ENCODE measurements at places on chromosomes 5 and 9. TPM values are rescaled to one million over a fixed set of nuclear protein-coding genes. Genes with fewer than 3 reads are reported as not detected.

DNA sequence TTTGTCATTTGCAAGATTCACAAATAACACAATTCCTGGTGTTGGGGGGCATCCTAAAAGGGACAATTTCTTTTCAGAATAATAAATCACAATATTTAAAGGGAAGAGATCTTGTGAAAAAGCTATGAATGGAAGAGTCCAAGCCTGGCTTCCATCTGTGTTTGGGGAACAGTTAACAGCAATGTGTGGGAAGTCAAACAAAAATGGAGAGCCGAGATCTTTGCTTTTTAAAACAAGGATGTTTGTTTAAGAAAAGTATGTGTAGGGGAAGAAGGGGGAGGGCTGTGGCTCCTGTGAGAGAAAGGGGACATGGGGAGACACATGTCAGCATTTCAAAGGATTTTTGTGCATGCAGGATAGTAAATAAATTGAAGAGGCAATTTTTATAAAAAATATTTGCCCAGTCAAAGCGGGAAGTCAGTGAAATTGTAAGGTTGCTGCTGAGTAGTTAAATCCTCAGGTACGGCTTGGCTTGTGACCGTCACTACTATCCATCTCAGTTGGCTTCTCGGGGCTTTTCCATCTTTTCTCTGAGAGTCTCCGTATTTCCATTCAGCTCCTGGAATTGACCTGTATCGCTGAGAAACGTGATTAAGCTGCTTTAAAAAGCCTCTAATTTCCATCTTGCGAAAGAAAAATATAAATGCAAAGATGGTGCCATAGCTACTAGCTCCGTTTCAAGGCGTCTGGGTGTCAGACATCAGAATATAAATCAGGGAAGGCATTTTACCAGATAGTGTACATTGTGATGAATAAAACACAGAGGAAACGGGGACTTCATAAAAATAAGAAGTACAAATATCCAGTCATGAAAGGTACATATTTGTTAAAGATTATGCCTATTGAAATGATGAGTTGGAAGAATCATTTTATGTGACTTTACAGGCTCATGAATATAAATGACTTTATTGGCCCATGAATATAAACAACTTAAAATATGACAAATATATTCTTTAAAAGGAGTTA lies 52.9 kb upstream of the VCAN start:
- DNase-seq: no peak

DNA sequence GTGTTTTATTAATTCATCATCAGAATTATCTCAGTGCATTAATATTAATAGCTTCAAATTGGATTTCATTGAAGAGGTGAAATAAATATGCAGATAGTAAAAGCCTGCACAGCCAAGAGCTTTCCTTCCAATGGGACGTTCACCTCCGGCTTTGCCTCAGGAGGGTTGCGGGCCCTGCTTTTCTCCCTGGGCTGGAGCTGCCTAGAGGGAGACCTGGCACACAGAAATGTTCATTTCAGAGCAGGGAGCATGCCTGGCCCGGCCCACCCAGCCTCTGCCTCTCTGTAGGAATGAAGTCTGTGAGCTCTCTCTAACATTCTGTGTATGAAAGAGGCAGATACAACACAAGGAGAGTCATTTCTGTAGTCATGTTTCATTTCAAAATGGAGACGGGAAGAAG lies 100.4 kb upstream of the IRX2 start:
- no peak for DNase-seq

- DNase-seq: no peak
Measured at GRCh38 chr9:109908459-109909390, 128.7 kb downstream of the PALM2AKAP2 start.

DNA sequence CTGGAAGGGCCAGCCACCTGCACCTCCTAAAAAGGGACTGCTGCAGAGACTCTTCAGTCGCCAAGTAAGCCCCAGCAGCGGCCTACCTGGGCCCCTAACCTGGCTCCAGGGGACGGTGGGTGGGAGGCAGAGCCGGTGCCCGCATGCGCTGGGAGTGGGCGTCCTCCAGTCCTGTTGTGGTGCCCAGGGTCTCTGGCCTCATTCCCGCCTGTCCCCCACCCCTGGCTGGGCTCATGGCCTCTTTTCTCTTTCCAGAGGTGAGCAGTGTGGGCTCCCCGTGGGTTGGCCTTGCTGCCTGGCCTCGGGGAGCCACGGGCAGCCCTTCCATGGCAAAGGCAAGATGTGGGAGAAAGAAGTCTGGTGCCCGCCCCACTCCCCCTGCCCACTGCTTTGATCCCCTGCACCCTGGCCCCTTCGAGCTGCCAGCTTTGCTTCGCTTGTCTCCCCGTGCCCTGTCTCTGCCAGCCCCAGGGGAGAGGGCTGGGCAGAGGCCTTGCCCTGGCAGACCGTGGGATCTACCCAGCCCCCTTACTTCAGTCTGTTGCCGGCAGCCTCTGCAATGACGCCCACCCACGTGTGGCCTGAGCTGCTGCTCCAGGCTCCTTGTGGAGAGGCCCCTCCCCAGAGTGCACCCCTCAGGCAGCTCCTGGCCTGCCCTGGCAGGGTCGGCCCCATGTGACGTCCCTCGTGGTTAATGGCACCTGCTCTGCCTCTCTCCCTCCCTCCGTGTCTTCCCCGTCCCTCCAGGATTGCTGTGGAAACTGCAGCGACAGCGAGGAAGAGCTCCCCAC lies 5.4 kb upstream of the PRR7 start:
- no peak for DNase-seq

DNA sequence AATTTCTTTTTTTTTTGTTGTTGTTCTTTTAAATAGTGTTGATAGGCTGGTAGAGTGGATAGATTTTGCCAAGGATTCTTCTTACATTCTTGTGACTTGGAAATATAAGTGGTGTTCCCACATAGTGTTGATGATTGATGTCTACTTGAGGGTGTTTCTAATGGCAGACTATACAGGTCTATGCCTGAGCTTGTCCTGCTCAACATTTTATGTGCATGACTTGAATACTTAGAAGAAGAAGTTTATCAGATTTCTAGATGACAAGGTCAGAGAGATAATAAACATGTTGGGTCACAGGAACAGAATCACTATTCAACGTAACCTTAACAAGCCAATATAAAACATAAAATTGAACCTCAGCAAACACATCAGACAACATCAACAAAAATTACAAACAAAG lies 24.2 kb downstream of the XRCC4 start:
- DNase-seq: no peak

- DNase-seq: no peak
Measured at GRCh38 chr9:135906291-135907005, 898 bp downstream of the CAMSAP1 start.

DNA sequence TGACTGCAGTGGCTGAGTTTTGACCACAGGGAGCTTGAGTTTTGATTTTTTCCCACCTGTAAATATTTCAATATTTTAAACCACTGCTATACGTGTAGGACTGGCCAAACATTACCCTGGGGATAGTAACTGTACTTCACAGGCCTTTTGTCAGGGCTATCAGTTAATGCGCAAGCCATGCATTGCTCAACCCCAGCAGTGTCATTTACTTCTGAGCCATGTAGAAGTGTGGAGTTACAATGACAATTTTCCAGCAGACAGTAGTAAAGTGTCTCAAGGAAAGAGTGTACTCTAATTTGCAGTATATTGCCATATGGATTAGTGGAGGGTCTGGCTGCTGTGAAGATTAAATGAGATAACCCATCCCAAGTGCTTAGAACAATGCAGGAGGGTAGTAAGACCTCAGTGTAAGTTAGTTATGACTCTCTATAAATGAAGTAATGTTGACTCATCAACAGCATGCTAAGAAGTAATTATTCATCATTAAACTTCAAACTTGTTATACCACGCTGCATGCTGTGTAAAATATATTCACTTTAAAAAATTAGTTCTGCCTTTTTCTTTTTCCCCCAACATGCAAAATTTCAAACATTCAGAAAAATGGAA lies 489.2 kb downstream of the KDM4C start:
- no peak for DNase-seq

GRCh38 chr5:10301842-10302610 lies 5.7 kb downstream of the CMBL start:
- DNase-seq: no peak

DNA sequence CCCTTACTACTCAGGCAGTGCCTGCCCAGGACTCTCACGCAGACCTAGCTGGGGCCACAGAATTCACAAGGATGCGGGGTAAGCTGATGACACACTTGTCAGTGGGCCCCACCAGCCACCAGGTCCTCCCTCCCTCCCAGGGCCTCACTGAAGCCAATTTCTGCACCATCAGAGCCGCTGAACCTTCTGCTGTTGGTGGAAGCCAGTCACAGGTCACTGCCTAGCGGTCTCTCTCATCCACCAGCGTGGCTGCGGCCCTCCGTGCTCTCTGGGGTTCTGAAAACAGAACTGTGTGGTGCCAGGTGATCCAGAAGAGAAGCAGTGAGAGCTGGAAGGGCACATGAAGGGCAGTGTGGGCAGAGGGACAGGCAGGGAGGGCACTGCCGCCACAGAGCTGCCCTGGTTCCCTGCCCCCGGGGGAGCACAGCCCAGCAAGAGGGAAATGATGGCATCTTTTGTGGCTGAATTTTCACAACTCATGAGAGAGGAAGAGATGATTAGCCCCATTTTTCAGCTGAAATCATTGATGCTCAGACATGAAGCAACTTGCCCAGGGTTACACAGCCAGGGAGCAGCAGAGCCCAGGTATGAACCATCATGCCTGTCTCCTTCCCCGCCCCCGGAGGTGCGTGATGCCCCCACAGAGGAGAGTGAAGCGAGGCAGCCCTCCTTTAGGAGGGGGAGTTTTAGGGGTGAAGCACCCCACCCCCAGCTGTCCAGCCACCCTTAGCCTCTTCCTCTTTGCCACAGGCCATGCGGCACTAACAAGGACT lies 41.4 kb upstream of the CPLX2 start:
- no peak for DNase-seq

- no peak for DNase-seq
Measured at GRCh38 chr5:37435261-37435660, 56.1 kb downstream of the WDR70 start.

GRCh38 chr5:134769206-134769605 lies 10.6 kb downstream of the DDX46 start:
- DNase-seq: no peak

GRCh38 chr5:66704790-66705425 lies 108.7 kb downstream of the MAST4 start:
- no peak for DNase-seq

- DNase-seq: no peak
Measured at GRCh38 chr9:34997379-34997781, 7.8 kb downstream of the DNAJB5 start.

GRCh38 chr9:73239570-73240265 lies 88.1 kb downstream of the ANXA1 start:
- no peak for DNase-seq

- no peak for DNase-seq
Measured at GRCh38 chr5:169367861-169368260, 66.9 kb upstream of the SLIT3 start.

DNA sequence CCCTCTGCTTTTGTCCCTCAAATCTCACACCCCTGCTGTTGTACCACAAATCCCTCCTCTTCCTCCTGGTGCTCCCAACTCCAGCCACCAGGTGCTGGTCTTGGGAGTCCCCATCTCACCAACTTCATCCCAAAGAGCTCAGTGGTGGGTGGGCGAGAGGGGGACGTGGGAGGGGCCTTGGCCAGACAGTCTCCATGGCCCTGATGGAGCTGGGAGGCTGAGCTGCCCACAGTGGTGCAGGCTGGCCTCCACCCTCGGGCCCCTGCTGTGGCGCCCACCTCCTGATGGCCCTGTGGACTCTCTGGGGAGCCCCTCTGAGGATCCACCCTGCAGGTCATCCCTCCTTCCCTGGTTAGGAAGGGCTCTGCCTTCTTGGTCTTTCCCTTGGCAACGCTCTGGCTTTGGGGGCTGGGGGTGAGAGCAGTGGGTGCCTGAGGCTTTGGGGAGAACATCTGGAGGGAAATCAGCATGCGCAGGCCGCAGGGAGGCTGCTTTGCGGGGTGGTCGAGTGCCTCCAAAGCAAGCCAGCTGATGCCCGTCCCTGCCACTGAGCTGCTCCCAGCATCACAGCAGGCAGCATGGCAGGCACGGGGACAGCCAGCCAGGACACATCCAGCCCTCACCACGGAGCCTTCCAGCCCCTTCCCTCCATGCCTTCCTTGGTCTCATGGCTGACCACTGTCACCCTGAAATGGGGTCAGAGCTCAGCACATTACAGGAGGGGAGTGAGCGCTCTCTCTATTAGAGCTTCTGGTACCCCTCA lies 7.6 kb upstream of the FAM163B start:
- no peak for DNase-seq

DNA sequence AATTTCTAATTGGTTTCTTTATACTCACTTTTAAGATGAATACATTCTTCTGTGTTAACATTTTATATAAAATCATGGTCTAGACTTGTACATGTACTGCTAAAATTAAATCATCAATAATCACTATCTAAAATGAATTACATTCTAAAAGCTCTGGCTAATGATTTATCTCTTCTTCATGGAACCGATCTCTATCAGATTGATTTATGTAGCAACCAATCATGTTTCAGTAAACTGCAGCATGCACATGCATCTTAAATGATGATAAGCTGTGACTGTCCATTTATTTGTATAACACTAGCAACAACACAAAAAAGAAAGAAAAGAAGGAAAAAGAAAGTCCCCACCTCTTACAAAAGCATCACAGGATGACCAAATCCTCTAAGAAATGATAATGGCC lies 669.2 kb downstream of the NR2F1-AS1 start:
- no peak for DNase-seq

DNA sequence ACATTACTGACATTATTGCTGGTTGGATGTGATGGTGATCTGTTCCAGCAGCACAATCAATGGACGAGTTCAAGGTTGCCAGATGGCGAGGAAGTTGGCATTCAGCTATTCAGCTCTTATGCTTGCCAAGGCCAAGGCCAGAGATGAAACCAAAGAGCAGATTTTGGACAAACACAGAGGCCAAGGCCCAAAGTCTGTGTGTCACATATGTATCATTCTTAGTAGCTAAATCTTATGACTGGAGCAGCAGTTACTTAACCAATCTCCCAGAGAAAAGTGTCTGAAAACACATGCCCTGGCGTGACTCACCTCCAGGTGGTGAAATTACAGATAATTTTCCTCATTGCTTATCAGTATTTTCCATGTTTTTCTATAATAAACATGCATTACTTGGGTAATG lies 189.0 kb upstream of the EGFLAM start:
- DNase-seq: no peak

- DNase-seq: no peak
Measured at GRCh38 chr9:68997666-68998065, 16.2 kb downstream of the PRKACG start.

GRCh38 chr5:125153231-125153630 lies 406.8 kb upstream of the ZNF608 start:
- DNase-seq: no peak

- DNase-seq: no peak
Measured at GRCh38 chr9:38421498-38422211, 2.6 kb downstream of the IGFBPL1 start.

The SPATA9 gene
- total RNA-seq: not detected

The CFAP157 gene
- 0.18 TPM for total RNA-seq

The LCN15 gene
- not detected for total RNA-seq

The TSLP gene
- total RNA-seq: 0.87 TPM

The IFNB1 gene
- not detected for total RNA-seq

The RASGRF2 gene
- total RNA-seq: 19.4 TPM

The HAVCR1 gene
- total RNA-seq: 1.2 TPM

The EQTN gene
- total RNA-seq: not detected

The NR5A1 gene
- total RNA-seq: not detected

The FANCG gene
- 107 TPM for total RNA-seq

The SPATA31E1 gene
- total RNA-seq: not detected

The SLC25A46 gene
- 44.8 TPM for total RNA-seq

The TAF11L5 gene
- total RNA-seq: not detected

The ARHGEF39 gene
- 12.3 TPM for total RNA-seq

The ETF1 gene
- 170 TPM for total RNA-seq

The ZNF366 gene
- not detected for total RNA-seq

The ST8SIA4 gene
- total RNA-seq: 82.3 TPM

The EGFLAM gene
- not detected for total RNA-seq

The DDX4 gene
- 0.09 TPM for total RNA-seq

Data from activated T-helper 2 cell treated with anti-CD3 and anti-CD28 coated beads, Interferon-gamma antibody, Interleukin-2, Interleukin-4, amounts not matched to agents 10 μg/mL and 5 μg/mL and 100 μg/mL, durations not matched to agents 14 hours and 24 hours and 36 hours (primary cell).